Substantia nigra (tissue), 51 donors: ENCODE measurements at places on chromosomes 16 and 17.

GRCh38 chr17:10718547-10718946 is 11.3 kb downstream of the TMEM220 start:
- DNase-seq = no peak

- DNase-seq = no peak
These were observed 947.5 kb downstream of the CDH11 start for GRCh38 chr16:64174327-64174726.

GRCh38 chr16:25020112-25020631 is 5.0 kb upstream of the ARHGAP17 start:
- DNase-seq = no peak

- no peak for DNase-seq
These were observed 911.1 kb upstream of the GOT2 start for GRCh38 chr16:59645194-59645593.

DNA sequence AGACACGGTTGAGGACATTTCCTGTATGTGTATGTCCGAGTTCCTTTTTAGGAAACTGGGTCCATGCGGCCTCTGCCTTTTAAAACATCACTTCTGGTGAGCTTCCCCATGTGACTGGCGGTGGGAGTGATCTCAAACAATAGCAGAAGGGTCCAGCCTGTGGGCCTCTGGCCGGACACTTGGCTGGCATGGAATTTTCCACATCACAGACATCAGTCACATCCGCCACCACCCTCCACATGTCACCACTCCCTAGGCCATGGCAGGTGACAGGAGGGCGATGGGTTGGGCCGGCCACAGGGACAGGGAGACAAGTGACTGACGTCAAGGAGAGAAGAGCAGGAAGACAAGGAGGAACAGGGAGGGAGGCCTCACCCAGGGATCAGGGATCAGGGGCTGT is 83.7 kb downstream of the DNAH17 start:
- DNase-seq = no peak

DNA sequence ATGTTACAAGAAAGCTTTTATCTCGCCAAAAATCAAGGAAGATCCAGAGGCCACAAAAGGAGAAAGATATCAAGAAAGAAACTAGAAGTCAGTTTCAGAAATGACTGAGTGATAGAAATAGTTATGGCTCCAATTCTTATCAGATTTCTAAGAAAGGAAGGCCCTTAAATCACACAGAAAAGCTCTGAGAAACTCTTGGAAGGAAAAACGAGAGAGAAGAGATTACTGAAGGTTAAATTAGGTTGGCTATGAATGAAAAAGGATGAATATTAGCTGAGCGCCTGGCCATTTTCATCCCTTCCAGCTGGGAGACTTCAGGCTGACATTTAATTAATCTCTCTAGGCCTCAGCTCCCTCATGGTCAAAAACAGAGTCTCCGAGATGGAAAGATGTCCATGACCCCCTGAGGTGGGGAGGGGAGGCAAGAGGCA is 72.3 kb downstream of the CYTH1 start:
- no peak for DNase-seq

DNA sequence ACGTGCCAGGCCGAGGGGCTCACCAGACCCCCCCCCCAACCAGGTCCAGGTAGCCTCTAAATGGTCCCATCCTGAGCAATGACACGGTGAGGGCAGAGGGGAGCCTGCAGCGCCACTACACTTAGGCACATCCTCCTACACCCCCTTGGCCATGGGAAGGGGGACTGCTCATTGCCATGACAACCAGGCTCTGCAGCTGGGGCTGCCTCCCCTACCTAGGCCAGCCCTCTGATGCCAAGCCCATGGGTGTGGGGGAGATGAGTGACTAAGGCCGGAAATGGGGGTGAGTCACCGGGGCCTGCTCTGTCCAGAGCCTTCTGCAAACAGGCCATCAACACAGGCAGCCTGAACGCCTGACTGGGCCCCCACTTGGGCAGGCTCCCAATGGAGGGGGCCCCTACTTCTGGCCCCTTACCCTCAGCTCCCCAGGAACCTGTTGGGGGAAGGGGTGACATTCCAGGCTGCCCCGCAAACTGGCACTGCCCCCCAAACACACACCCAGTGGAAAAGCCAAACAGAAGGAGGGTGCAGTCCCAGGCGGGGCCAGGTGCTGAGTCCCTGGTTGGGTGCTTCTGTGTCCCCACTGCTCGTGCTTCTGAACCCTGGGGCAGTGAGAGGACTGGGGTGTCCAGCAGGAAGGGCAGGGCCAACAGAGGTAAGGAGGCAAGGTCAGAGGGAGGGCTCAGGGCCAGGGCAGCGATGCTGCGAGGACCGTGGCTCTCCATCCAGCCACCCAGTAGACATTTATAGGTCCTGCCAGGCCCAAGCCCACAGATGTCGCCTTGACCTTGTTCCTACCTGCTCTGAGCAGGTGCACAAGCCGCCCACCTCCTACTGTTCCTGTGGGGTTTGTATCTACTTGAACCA is 8.2 kb downstream of the PLCD3 start:
- no peak for DNase-seq

DNA sequence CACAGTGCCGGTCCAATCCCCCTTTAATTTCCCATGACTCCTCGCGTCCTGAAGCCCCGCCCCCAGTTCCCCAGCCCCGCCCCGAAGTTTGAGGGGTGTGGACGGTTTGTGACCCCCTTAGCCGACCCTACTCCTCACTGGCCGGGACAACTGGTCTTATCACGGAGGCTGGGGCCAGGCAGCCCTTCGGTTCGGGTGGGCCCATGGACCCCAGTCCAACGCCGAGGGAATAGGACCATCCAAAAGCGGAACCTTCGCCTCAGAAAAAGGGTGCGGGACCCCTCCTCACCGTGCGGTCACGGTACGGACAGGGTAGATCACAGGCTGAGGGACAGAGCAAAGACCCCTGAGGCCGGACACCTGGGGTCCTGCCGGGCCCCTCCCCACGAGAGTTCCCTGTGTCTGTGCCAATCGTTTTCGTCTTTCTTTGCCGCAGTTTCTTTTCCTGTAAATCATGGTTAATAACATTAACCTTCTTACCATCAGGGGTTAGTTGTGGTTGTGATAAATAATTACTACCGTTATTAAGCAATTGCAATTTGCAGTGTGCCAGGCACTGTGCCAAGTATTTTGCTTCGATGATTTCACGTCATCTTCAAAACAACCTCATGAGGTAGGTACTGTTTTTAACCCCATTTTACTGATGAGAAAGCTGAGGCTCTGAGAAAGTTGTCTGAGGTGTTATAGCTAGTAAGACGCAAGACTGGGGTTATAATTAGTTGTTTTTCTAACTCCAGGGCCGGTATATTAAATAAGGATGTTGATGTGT is 543 bp downstream of the TMUB2 start:
- no peak for DNase-seq

DNA sequence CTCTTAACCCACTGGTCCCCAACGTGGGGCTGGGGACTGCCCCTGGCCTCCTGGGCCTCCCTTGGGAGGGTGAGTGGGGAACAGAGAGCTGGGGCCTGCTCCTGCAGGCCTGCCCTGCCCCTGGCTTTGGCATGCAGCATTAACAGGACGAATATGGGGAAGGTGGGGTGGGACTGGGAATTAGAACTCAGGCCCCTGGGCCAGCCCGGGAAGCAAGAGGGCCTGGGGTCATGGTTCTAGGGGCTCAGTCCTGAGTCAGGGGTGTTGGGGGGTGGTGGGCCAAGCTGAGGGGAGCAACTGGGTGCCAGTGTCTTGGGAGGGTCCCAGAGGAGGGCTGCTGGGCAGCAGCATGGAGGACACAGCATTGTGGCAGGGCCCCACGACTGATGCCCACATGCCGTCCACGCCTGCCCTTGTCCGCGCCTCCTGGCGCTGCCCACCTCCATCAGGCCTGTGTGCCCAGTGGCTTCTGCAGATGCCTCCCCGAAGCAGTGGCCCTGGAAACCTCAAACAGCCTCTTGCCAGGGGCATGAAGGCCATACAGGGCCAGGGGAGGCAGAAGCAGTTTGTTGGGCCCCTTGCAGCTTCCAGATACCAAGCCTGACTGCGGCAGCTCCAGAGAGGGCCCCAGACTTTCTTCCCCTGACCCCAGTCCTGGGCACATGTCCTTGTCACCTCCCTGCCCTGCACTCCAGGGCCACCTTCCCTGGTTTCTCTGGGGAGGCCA is 4.8 kb downstream of the MAP2K3 start:
- no peak for DNase-seq

DNA sequence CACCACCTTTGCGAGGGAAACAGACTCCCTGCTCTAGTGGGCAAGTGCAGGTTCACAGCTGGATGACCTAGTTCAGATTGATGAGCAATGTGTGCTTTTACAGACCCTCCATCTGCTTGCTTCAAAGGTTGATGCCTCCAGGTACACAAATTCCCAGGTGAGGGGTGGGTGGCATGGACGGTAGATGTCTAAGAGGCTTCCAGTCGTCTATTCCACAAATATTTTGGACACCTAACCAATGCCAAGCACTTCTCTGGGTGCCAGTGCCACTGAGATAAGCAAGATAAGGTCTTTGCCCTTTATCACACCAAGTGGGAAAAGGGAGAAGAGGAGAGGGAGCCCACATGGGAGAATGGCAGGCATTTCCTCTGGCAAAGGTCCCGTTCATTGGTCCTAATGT is 316.6 kb upstream of the CDH5 start:
- DNase-seq = no peak
